Osteoblast (primary cell): ENCODE measurements at places on chromosomes 16 and 17. TPM values are rescaled to one million over a fixed set of nuclear protein-coding genes. Genes with fewer than 3 reads are reported as not detected.
A peak's percentile ranks its signal among the peaks of the same experiment; 100 is the strongest.

Gene FOXN1
- total RNA-seq: not detected in 2 replicates

Gene C16orf74
- total RNA-seq: 0.59 and 0.72 TPM in 2 replicates

DNA sequence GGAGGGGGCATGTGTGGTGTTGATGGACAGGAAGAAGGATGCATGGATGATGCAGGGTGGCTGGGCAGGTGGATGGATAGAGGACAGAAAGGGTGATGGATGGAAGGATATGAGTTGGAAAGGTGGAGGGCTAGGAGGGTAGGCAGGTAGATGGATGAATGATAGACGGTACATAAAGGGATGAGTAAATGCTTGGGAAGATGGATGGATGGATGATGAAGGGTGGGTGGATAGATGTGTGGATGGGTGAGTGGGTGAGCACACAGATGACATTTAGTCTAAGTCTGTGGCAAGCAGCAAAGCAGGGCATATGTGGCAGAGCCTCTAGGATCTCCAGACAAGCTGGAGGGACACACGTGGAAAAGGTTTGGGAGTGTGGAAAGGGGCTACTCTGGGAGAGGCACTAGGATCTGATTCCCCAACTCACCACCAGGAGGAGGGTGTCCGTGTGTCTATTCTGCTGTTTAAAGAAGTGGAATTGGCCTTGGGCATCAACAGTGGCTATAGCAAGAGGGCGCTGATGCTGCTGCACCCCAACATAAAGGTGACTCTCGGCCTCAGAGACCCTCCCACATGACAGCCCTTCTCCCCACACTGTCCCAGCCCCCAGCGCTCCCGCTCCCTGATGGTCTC, 8.2 kb downstream of the PLD2 start:
- peak; percentile 66 for DNase-seq

- DNase-seq: peak; percentile 86
Observed at GRCh38 chr17:28711723-28712031, at the start of gene PROCA1. TSS of gene PROCA1 (minus strand) at chr17:28711888. CDS start at chr17:28711660, 228 bp downstream.

DNA sequence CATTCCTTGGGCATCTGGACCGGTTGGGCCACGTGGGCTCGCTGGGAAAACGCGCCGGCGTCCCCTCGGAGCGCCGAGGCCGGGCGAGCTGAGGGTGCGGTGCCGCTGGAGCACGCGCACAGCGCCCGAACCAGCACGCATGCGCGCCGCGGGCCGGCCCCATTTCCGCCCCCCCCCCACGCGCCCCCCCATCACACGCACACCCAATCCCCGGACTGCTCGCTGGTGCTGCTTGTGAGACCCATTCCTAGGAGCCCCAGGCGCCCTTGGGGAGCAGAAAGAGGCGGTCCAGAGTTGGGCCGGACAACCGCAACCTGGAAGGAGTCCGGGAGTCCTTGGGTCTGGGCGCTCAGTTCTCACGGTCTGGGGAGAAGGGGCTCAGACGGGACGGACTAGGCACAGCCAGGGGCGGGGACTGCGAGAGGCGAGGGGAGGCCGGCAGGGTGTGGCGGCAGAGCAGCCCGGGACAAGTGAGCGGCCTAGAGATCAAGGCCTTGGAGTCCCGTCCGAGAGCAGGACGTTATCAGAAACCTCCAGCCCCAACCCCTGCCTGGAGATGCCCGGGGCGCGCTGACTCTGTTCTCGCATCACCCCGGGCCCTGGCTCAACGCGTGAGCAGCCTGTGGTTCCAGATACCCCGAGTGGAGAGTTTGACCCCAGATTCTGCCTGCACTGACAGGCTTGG, 6.0 kb upstream of the CBX8 start:
- no peak for DNase-seq
